HFFc6 (cell line): ENCODE measurements at places on chromosomes 3 and 15. TPM values are rescaled to one million over a fixed set of nuclear protein-coding genes. Genes with fewer than 3 reads are reported as not detected.

- no peak for DNase-seq
Measured at GRCh38 chr15:83848315-83849050, 194.6 kb downstream of the ADAMTSL3 start.

DNA sequence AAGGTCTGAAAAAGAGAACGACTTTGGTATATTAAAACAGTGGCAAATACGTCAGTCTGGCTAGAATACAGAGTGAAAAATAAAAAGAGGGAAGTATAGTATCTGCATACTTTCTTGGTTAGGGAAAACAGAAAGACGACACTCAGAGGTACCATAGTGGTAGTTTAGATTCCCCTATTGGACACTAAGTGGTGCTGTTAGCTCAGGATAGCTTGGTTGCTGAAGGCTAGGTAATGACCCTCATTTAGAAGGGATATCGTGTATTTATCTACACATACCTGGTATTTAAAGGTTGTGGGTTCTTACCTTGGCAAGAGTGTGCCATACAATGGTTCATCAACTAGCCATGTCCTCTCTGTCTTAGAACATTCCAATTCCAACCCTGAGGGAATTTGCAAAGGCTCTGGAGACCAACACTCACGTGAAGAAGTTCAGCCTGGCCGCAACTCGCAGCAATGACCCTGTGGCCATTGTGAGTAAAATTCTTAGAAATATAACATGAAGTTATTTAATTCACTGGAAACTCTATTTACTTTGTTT lies 31.0 kb downstream of the TMOD2 start:
- DNase-seq: no peak

DNA sequence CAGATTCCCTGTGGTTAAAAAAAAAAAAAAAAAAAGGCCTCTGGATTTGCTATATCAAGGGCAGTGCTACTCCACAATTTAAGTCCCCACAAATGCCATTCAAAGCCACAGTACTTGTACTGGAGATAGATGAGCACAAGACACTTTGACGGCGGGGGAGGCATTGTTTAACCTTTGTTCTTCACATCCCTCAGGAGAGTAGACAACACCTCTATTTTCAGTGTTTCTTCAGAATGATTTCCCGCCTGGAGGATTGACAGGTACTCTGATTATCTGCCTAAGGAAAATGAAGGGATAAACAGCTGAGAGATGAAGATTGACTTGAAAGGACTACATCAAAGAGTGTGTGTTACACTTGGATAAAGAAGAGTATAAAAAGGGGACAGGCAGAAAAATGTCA lies 58.7 kb downstream of the OTOL1 start:
- DNase-seq: no peak

Gene SLC26A6
- 15.4 and 17.6 TPM in 2 replicates for total RNA-seq

DNA sequence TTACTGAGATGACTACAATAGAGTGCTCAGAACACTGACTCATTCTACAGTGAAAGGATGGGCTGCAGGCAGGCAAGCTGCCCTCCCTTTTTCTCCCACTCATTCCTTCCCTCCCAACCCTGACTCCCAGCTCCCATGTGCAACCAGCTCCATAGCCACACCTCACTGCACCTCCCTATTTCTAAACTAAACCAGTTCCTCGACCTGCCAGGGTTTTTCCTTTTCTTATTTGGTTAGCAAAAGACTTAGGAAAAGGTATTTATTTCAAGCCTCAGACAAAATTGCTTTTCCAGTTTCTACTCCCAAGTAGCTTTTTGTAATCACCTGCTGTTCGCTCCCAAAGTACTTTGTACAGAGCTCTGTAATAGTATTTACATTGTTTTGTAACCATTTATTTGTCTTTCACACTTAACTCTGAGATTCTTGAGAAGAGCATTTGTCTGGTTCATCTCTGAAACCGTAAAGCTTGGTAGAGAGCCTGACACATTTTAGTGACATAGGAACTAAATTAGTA lies 2.2 kb downstream of the AADAC start:
- DNase-seq: peak; percentile 38

Gene DNASE1L3
- not detected in 3 replicates for total RNA-seq

- DNase-seq: no peak
Measured at GRCh38 chr3:156135921-156136638, 15.7 kb downstream of the KCNAB1 start.

Gene KY
- total RNA-seq: not detected in 3 replicates

Gene C3orf85
- not detected in 3 replicates for total RNA-seq

DNA sequence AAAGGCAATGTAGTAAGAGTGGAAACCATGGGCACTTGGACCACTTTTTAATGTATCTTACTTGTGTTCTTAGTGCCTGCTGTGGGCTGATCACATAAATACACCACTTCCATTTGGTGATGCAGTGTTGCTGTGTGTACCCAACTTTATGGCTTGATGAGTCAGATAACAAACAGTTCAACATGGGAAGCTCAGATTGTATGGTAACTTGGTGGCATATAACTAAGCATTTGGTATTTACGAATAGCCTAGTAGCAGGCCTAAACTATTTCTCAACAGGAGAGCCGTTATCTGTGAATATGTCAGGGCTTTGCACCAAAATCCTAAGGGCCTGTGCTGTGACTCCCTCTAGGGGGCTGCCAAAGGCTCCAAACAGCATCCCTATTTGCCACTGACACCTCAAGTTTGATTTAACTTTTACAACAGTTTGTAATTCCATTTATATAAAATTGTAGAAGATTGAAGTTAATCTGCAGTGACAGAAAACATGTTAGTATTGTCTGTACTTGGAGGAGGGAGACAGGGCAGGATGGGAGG lies 640.4 kb upstream of the CADM2 start:
- no peak for DNase-seq

Gene CD200R1
- not detected in 3 replicates for total RNA-seq

Gene CMTM6
- total RNA-seq: 55.8 to 66.3 TPM (median 62.7 TPM) in 3 replicates

GRCh38 chr3:41430391-41430790 lies 231.1 kb downstream of the CTNNB1 start:
- DNase-seq: no peak

GRCh38 chr3:45526441-45526840 lies 68.1 kb upstream of the LIMD1 start:
- no peak for DNase-seq

GRCh38 chr3:24763393-24763792 lies 268.7 kb upstream of the THRB start:
- DNase-seq: no peak

DNA sequence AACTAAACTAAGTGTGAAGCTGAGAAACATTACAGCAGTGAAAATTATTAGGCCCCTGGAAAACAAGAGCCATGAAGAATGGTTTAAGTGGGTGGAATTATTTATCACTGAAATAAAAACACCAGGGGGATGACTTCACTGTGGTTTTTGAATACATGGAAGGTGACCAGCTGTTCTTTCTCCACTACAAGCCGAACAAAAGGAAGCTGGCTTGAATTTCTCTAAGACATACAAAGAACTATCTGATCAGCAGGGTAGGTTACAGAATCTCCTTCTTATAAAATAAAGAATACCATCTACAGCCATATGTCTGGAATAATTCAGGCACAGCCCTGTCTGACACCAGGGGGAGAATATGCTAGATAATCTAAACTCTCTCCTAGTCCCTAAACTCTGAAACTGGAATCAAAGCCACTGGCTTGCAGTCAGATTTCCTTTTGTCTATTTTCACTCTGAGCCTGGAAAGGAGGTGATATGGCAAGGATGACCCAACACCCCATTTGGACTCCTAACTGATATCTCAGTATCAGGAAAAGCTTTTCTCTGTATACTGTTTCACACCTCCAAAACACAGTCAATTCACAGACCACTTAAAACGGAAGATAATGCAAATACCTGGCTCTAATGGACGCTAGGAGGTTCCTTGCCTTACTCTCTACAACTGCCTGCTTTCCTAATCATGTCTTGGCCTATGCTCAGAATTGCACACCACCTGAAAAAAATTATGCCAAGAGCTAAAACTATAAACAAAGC lies 31.2 kb downstream of the SPATA12 start:
- DNase-seq: no peak

- no peak for DNase-seq
Measured at GRCh38 chr3:66453651-66454463, 47.0 kb downstream of the LRIG1 start.

GRCh38 chr15:29557171-29557570 lies 265.1 kb downstream of the TJP1 start:
- no peak for DNase-seq

DNA sequence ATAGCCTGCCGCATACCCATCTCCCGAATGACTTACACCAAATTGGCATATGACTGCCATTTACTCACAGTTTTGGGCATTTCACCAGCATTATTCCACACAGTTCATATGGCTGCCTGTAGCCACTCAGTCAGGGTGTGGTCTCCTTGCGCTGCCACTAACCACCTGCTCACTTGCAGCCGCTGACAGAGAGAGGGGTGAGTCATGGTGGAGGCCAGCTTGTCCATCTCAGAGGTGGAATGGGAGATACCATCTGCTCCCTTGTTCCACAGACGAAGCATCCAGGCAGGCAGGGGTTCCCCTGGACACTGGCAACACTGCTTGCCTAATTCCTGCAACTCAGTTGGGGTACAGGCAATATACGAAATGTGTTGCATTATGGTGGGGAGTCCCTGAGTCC lies 15.6 kb downstream of the CCRL2 start:
- no peak for DNase-seq

DNA sequence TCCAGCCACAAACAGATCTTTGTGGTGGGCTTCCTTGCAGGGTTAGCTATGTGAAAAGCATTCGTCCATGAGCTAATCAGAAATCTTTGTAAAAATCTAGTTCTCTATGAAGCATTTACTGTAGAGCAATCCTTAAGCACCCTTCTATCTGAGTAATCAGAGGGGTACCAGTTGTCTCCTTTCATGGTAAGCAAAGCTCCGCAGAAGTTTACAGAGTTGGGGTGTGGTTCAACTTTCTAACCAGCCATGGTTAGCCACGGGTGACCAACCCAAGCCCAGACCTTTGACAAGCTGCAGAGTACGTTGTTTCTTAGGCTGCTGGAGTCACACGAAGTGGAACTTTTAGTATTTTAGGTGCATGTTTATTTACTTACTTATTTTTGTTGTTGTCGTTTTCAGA lies 77.4 kb downstream of the FLNB start:
- no peak for DNase-seq

DNA sequence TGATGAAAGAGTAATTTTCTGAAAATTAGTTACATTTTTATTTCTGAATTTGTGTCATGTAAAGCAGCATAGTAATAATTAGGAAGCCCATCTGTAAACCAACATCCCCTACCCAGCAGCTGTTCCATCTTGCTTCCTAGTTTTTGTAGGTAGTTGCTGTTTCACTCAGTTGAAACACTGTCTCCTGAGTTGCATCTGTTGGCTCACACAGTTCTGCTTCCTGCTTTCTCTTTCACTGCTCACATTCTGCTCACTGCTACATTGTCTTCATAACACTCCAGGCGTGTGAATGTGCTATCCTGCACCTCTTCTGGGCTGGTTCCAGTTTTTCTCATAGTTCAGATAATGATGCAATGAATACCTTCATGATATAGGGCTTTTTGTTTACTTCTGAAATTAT lies 123.4 kb downstream of the EPHB1 start:
- DNase-seq: no peak

DNA sequence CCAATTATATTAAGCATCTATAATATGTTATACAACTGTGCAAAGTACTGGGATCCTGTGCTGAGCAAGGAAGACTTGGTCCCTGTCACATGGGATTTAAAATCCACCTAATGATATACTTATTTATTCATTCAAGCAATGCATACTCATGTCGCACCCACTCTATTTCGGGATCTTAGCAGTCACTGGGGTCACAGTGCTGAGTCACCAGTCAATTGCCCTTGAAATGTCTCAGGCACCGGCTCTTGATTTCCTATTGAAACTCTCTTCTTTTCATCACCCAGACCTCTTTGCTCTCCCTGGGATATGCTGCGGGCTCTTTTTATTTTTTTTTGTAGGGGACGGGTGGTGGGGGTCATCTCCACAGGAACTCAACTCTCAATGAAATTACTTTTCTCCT lies 194.5 kb upstream of the GAP43 start:
- no peak for DNase-seq

- no peak for DNase-seq
Measured at GRCh38 chr3:30668051-30668609, 61.7 kb downstream of the TGFBR2 start.
